Fibroblast of skin of left quadriceps (primary cell): ENCODE measurements at places on chromosomes 2 and 18.

DNA sequence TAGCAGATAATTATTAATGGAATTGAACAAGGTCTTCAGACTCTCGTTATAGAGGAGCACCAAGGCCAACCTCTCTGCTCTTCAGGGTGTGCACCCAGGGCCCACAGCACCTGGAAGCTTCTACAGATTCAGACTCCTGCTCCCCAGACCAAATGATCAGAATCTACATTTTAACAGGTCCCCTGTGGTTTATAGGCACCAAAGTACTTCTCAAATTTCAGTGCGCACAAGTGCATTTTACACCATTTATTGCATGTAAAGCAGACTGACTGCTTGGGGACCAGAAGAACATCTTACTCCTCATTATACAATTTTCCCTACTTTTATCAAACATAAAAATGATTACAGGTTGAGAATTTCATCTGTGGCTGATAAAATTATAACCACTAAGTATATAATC lies 163.9 kb downstream of the COL4A4 start:
- no peak for DNase-seq

DNA sequence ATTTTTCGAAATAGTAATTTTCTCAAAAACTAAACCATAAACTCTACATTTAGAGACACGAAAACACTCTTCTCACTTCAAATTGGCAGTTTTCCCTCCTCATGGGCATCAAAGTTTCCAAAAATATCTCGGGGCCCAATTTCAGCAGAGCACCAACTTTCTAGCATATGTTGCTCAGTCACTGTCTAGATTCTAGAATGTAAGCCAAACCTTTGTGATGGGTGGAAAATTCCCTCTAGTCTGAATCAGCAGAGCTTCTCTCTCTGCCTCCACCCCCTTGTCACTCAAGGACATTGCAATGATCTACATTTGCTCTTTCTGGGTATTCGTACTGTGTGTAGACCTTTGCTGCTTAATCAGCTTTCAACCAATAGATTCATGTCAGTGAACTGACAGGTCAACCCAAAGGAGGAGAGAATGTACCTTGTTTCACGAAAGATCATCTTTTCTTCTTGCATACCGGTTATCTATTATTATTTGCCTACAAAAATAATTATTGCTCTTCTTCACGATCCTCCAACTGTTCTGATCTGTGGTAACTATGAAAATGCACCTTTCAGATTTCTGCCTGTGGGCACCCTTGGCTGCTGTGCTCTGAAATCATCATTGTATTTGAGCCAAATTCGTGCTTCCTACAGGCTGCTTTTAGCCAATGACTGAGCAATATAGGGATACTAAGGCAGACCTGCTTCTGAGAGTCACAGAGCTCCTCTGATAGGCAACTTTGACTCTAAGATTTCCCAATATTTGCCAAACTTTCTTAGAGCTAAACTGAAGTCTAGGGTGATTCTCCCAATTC lies 38.7 kb upstream of the GLS start:
- DNase-seq, result no peak

GRCh38 chr2:18518116-18519111 lies 42.0 kb downstream of the RDH14 start:
- peak; percentile 47 for DNase-seq

GRCh38 chr2:69034122-69034521 lies 21.1 kb downstream of the ANTXR1 start:
- no peak for DNase-seq

GRCh38 chr18:56637176-56637575 lies 1.2 kb downstream of the TXNL1 start:
- no peak for DNase-seq

DNA sequence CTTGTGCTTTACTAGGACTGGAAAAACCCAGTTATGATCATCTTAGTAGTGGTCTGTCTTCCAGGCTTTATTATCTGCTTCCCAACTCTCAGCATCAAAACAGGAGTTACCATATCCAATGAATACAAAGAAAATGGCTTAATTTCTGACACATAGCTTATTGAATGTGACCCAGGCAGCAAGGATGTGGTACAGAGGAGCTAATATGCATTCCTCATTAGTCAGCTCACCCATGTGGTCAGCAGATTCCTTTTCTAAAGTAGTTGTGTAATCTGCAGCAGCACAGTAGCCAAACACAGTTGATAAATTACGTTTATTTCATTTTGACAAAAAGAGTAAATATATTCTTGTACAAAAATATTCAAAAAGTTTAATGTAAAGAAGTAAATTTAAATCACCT lies 43.6 kb downstream of the TSPYL6 start:
- DNase-seq, result peak; percentile 93

DNA sequence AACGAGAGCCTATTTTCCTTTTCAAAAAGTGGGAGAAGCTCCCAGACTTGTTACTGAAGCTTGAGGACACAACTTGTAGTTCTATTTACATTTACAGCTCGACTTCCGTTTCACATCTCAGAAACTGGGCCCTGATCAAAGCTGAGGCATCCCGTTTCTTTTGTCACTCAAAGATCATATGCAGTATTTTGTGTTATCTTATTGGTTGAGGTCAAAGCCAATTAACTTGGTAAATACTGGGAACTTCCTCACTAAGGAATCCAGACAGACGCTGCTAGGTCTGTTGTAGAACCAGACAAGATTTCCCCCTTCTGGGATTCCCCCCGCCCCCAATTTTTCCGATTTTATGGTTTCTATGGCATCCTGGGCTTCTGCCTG lies 50.3 kb downstream of the TSN start:
- no peak for DNase-seq

DNA sequence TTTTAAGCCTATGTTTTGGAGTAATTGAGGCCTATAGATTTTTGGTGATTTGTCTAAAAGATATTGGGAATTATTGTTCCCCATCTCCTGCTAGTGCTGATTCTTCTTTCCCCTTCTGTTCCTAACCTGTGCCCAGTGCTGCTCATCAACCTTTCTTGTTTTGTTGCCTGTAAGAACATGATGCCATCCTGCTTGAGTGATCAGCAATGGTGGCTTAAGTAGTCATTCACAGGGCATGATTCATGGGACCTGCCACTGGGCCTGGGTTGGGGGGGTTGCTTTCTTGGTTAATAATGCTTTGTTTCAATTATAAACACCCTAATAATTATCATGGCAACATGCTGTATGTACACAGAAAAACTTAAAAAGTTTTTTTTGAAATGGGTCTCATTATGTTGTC lies 562.9 kb upstream of the SETBP1 start:
- no peak for DNase-seq

- no peak for DNase-seq
Observed at GRCh38 chr2:154158101-154158500, 286.4 kb downstream of the GALNT13 start.

GRCh38 chr2:172100080-172100934 lies 2.4 kb downstream of the DLX2 start:
- no peak for DNase-seq

DNA sequence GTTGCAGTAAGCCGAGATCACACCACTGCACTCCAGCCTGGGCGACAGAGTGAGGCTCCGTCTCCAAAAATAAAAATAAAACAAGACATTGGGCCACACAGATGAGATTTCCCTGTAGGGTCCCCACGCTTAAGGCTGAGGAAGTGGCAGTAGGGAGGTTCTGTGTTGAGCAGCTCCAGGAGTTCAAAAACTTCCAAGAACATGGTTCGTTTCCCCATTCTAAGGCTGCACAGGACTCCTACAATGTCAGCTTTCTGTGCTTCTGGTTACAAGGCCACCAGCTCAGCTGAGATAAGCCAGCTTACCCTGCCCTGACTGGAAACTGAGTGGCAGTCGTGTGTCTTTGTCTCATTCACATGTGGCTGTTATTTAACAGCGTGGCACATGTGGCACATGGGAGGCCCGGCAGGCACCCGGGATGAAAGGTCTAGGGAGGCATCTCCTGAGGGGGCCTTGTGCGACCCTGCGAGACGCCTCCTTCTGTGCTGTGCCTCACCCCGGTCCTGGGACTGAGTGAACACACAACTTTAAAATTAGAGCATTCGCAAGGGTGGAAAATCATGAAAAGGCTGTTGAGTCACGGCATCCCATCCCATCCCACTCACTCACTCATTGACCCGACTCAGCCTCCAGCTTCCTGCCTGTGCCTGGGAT lies 7.7 kb downstream of the ITGB1BP1 start:
- DNase-seq, result no peak

GRCh38 chr2:27408601-27409320 lies 630 bp downstream of the PPM1G start:
- DNase-seq, result no peak

DNA sequence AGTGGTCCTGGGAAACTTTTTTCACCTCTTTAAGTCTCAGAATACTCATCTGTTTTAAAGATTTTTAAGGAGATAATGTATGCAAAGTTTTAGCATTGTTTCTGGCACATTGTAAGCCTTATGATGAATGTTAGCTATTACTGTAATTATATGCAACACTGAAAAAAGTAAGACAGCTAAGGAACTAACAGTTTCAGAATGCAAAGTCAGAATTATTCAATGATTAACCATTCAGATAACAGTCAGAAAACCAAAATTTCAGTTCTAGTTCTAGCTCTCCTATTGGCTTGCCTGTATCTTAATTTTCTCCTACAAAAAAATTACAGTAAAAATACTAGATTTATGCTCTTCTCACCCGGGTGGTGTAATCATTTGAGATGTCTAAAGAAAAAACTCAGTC lies 101.1 kb downstream of the SLC4A10 start:
- no peak for DNase-seq

- DNase-seq, result no peak
Observed at GRCh38 chr2:30701782-30702181, 105.5 kb downstream of the CAPN13 start.

GRCh38 chr2:199833525-199833924 lies 17.5 kb downstream of the FTCDNL1 start:
- DNase-seq, result no peak
